Esophagus (tissue), 2 donors: ENCODE measurements at places on chromosomes 7 and 10. TPM values are rescaled to one million over a fixed set of nuclear protein-coding genes. Genes with fewer than 3 reads are reported as not detected.

CPA2 gene
- polyA plus RNA-seq, result 0.37 TPM

LRRC61 gene
- polyA plus RNA-seq, result 8.3 TPM

RET gene
- 0.10 TPM for polyA plus RNA-seq

SLC12A9 gene
- 13.8 TPM for polyA plus RNA-seq

TRPV5 gene
- not detected for polyA plus RNA-seq

TMEM139 gene
- polyA plus RNA-seq, result 2.2 TPM

GLI3 gene
- 1.0 TPM for polyA plus RNA-seq
